ENCODE measurements at places on chromosomes 1 and 21. TPM values are rescaled to one million over a fixed set of nuclear protein-coding genes. Genes with fewer than 3 reads are reported as not detected.
A peak's percentile ranks its signal among the peaks of the same experiment; 100 is the strongest.

DNA sequence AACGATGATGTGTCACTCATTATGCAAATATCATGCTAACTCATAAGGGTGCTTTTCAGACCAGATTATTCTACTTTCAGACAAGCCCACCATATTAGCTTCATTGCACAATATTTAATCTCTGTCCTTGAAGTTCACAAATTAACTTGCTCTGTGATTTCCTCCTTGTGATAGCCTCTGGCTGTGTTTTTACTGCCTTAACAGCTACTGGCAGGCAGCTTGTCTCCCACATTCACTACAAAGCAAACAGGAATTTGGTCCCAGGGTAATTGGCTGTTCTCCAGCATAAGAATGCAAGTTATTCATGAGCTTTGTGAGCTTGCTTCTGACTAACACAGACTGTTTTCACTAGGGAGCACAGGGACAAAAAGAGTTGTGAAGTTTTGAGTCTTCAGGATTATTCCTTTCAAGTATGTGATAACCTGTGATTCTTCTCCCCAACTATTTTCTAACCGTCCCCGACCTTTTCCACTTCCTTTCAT is 87.9 kb upstream of the HMCN1 start:
- no peaks in the 10 kb centered on the region for H3K4me1 ChIP-seq
- DNase-seq, result no peak
- H3K27me3 ChIP-seq, result no peaks in the 10 kb centered on the region
- no peak overlapping the region for H3K27ac ChIP-seq
- H3K4me3 ChIP-seq, result no peak overlapping the region
- H3K36me3 ChIP-seq, result peaks cover 3% of the 10 kb centered on the region

- H3K27ac ChIP-seq, result no peak overlapping the region
- peaks cover 10% of the 10 kb centered on the region for H3K36me3 ChIP-seq
Measured at GRCh38 chr1:18411321-18411720, 69.4 kb upstream of the KLHDC7A start.

GRCh38 chr1:157043685-157044084 is 1.9 kb downstream of the ARHGEF11 start:
- DNase-seq, result no peak
- peaks cover 70% of the 10 kb centered on the region for H3K27me3 ChIP-seq
- H3K4me1 ChIP-seq, result peaks cover 9% of the 10 kb centered on the region
- H3K36me3 ChIP-seq, result no peaks in the 10 kb centered on the region
- no peak overlapping the region for H3K27ac ChIP-seq
- no peak overlapping the region for H3K4me3 ChIP-seq

- peak overlapping the region; percentile 85 for H3K27ac ChIP-seq
- peak; percentile 51 for DNase-seq
- H3K27me3 ChIP-seq, result no peaks in the 10 kb centered on the region
- peak overlapping the region; percentile 53 for H3K4me3 ChIP-seq
- H3K4me1 ChIP-seq, result peaks cover 61% of the 10 kb centered on the region
- H3K36me3 ChIP-seq, result no peaks in the 10 kb centered on the region
Measured at GRCh38 chr1:207831517-207832327, 79.2 kb downstream of the CD34 start.

DNA sequence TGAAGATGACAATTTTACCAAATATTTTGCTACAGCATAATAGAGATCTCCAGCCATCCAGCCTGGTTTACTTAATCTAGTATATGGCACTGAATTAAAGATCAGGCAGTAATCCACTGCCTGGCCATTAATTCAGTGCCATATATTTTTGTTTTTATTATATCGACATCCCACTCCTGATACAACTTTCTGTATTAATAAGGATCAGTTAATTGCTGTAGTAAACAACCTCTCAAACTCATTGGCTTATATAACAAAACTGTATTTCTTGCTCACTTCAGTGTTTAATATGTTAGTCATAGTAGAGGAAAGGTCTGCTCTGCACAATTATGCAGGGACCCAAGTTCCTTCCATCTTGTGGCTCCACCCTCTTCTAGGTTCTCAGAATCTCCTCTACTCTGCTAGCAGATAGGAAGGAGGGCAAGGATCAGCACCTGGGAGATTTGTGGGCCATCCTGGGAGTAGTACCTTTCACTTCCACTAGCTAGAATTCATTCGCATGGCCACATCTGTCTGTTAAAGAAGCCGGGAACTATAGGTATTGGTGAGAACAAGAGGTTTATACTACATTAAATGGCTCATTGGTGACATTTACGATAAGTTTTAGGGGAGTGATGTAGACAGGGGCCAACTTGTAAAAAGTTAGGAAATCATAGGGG is 3.6 kb upstream of the ZDHHC18 start:
- H3K4me3 ChIP-seq, result no peak overlapping the region
- H3K27me3 ChIP-seq, result peaks cover 13% of the 10 kb centered on the region
- H3K36me3 ChIP-seq, result no peaks in the 10 kb centered on the region
- DNase-seq, result no peak
- H3K27ac ChIP-seq, result peak overlapping the region; percentile 85

DNA sequence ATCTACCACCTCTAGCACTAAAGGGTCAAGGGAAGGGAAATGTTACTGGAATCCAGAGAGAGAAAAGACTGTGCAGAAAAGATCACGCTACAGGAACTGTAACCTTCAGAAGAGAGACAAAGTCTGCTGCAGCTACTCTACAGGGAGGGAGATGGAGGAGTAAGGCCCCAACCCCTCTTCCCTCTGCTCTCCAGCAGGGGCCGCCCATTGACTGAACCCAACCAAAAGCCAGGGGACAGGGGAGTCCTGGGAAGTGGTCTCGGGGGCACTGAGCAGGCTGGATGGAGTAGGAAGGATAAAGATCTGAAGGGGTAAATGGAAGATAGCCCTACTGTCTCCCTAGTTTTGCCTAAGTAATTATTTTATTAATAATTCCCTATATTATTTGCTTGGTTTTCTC is 72.8 kb upstream of the NR5A2 start:
- DNase-seq, result no peak
- no peak overlapping the region for H3K4me3 ChIP-seq
- peak overlapping the region; percentile 54 for H3K27ac ChIP-seq
- peaks cover 12% of the 10 kb centered on the region for H3K27me3 ChIP-seq

DNA sequence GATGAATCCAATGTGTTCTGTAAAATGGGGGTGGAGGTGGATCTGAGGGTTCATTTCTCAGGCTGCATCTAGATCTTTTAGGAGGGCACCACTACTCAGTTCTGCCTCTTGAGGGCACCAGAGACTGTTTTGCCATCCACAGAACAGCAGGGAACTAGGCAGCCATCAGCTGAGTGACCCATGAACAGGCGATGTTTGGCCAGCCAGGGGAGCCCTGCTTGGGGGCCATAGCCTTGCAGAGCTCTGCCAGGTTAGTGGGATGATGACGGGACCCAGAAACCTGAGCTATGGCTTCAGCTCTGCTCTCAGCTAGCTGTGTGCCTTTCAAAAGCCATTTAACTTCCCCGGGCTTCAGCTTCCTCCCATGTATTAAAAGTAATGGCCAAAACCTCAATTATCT is 13.4 kb upstream of the NOS1AP start:
- peaks cover 21% of the 10 kb centered on the region for H3K27me3 ChIP-seq
- DNase-seq, result peak; percentile 18
- H3K4me3 ChIP-seq, result no peak overlapping the region
- H3K4me1 ChIP-seq, result no peaks in the 10 kb centered on the region
- no peaks in the 10 kb centered on the region for H3K36me3 ChIP-seq
- no peak overlapping the region for H3K27ac ChIP-seq

DNA sequence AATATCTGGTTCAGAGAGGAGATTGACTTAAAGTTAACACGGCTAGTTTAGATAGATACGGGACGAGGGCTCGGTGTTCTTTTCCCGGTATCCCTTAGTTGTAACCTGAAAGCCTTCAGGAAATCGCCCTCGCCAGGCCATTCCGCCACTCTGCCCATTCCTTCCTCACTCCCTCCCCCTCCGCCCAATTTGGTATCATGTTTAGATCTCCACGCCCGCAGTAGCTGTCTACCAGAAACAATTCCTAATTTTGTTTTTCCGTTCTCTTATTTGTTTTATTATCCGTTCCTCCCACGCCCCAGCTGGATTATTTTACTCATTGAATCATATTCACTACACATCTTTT is 685 bp upstream of the VAMP4 start:
- H3K27me3 ChIP-seq, result no peaks in the 10 kb centered on the region
- H3K4me3 ChIP-seq, result peak overlapping the region; percentile 99
- DNase-seq, result no peak
- H3K4me1 ChIP-seq, result peaks cover 21% of the 10 kb centered on the region
- no peaks in the 10 kb centered on the region for H3K36me3 ChIP-seq
- H3K27ac ChIP-seq, result peak overlapping the region; percentile 96

DNA sequence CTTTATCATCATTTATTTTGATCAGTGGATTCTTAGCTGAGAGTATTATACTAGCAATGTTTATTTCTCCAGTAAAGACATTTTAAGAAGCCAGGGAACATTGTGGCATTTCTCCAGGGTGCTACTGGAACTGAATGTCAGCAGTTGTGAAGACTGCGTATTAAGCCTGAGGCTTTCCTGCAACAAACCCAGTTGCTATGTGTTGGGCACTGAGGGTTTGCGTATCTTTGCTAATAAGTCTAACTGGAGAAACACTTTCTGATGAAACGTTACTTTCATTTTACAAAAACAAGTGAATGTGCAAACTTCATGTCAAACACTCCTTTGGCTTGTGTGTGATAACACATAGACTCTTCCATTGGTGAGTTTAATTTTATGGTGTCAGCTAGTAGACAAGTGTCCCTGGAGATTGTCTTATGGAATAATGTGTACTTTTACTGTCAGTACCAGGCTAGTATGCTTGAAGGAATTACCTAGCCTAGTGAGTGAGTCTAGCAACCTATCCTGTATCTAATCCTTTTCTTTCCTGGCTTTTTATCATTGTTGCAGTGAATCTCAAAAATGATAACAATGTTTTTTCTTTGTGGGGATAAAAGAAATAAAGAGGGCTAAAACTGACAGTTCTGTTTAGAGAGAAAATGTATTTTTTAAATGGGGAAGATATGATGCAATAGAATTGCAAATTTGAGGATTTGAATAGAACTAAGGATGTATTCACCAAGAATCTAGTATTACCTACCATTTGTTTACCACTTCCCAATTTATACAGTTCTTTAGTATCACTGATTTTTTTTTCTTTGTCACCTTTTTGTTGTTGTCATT is 70.1 kb downstream of the MTR start:
- no peaks in the 10 kb centered on the region for H3K4me1 ChIP-seq
- no peak overlapping the region for H3K4me3 ChIP-seq
- no peak for DNase-seq
- H3K27ac ChIP-seq, result no peak overlapping the region
- no peaks in the 10 kb centered on the region for H3K27me3 ChIP-seq

DNA sequence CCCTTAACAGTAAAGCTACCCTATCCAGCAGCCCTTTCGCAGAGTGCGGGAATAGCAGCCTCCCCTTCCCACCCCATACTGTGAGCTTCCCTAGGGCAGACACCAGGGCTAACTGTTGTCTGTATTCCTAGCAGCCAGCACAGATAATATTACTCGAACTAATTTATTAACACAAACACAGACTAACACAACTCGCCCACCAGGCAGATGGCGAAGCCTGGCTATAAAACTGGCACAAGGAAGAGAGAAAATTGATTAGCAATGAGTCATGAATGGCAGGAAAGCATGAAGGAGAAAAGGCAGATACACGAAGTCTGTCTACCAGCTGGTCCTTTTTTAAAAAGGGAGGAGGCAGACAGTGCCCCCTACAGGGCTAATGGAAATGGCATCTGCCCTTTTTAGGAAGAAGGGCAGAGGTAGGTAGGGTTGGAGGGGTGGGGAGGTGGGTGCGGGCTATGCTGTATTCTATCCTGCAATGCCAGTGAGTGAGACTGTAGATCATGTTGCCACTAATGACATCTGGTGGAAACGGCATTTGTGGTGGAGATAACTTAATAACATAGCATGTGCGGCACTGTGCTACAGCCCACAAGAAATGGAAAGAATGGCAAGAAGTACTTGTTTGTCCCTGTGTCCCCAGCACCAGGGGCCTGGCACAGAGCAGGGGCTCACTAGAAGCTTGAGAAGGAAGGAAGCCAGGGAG is 30.6 kb upstream of the CTPS1 start:
- H3K27ac ChIP-seq, result no peak overlapping the region
- peaks cover 15% of the 10 kb centered on the region for H3K4me1 ChIP-seq
- H3K36me3 ChIP-seq, result peaks cover 9% of the 10 kb centered on the region
- no peak for DNase-seq

- no peaks in the 10 kb centered on the region for H3K36me3 ChIP-seq
- DNase-seq, result no peak
- peaks cover 32% of the 10 kb centered on the region for H3K27me3 ChIP-seq
- H3K4me3 ChIP-seq, result no peak overlapping the region
- H3K27ac ChIP-seq, result no peak overlapping the region
- H3K4me1 ChIP-seq, result no peaks in the 10 kb centered on the region
Measured at GRCh38 chr1:181514298-181515290, 31.3 kb downstream of the CACNA1E start.

DNA sequence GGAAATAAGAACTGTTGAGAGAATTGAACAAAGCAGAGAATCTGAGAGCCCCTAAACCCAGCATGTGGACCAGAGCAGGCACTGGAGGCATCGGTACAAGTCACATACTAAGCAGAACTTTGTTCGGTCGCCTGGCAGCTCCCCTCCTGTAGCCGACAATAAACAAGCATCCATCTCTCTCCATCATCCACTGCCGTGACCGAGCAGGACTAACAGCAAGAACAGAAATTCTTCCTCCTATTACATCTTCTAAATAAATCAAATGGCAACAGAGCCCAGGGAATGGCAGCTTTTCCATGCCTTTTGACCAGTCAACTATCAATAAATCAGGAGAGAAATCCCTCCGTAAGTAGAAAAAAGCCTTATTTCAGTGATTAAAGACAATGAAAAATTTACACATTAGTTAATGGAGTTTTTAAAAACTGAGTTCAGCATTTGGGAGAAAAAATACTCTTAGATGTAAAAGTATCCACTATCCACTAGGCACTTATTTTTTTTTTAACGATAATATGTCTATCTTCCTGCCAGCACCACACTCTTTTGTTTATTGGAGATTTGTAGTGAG is 36.5 kb downstream of the PTPN14 start:
- no peak for DNase-seq
- no peaks in the 10 kb centered on the region for H3K4me1 ChIP-seq
- H3K27me3 ChIP-seq, result peaks cover 14% of the 10 kb centered on the region
- H3K36me3 ChIP-seq, result no peaks in the 10 kb centered on the region

DNA sequence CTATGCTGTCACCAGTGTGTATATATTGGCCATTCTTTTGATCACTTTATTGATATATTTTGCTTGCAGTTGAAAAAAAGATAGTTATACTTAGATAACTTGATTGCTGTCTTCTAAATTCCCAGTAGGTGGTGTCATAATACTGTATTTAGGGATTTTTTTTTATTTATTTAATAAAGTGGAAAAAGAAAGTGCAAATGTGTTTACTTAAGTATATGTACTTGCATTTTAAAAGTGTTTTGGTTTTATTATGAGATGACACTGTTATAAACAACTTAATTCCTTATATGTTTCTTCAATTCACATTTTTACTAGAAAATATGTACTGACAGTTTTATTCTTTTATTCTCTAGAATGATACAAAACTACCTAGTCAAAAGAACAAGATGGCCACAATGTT is 164.8 kb downstream of the USP25 start:
- no peak overlapping the region for H3K4me3 ChIP-seq
- H3K4me1 ChIP-seq, result no peaks in the 10 kb centered on the region
- H3K27me3 ChIP-seq, result no peaks in the 10 kb centered on the region
- H3K36me3 ChIP-seq, result peaks cover 22% of the 10 kb centered on the region
- no peak overlapping the region for H3K27ac ChIP-seq
- no peak for DNase-seq

Gene FDPS
- 106 TPM for polyA plus RNA-seq

Gene B3GALT2
- polyA plus RNA-seq, result not detected

Gene RGS1
- 117 TPM for polyA plus RNA-seq

Gene GOLT1A
- polyA plus RNA-seq, result not detected

Data from naive B cell (primary cell).